Kasumi-1 (cell line): ENCODE measurements at places on chromosomes 1 and 21.
A peak's percentile ranks its signal among the peaks of the same experiment; 100 is the strongest.

- DNase-seq, result no peak
These were observed 2.5 kb upstream of the ZBTB8A start for GRCh38 chr1:32536764-32537163.

- no peak for DNase-seq
These were observed 14.0 kb downstream of the DEGS1 start for GRCh38 chr1:224196813-224197600.

DNA sequence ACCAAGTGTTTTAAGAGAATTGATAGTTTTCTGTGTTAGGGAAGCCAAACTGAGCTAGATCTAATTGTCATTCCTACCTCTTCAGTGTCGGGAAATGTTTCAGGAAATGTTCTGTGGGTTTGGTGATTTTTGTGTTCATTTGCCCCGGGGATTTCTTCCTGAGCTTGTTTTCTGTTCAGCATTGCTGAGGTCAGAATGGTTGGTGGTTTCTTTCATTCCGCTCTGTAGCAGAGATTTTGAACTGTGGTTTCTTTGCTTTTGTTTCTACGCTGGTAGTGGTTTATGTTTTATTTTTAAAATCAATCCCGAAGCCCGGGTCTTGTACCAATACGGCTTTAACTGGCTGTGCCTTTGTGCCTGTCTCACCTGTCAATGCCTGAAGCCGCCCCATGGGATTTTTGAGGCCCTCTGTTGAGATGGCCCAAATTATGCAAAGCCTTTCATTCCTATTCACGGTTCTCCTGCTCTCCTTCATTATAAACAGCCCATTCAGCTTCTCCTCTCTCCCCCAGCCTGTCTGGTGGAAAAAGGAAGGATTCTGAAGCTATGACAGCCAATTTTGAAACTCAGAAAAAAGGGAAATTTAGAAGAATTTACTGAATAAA lies 417.2 kb upstream of the KAZN start:
- DNase-seq, result no peak

GRCh38 chr1:27589841-27590426 lies 14.0 kb downstream of the AHDC1 start:
- DNase-seq, result no peak

DNA sequence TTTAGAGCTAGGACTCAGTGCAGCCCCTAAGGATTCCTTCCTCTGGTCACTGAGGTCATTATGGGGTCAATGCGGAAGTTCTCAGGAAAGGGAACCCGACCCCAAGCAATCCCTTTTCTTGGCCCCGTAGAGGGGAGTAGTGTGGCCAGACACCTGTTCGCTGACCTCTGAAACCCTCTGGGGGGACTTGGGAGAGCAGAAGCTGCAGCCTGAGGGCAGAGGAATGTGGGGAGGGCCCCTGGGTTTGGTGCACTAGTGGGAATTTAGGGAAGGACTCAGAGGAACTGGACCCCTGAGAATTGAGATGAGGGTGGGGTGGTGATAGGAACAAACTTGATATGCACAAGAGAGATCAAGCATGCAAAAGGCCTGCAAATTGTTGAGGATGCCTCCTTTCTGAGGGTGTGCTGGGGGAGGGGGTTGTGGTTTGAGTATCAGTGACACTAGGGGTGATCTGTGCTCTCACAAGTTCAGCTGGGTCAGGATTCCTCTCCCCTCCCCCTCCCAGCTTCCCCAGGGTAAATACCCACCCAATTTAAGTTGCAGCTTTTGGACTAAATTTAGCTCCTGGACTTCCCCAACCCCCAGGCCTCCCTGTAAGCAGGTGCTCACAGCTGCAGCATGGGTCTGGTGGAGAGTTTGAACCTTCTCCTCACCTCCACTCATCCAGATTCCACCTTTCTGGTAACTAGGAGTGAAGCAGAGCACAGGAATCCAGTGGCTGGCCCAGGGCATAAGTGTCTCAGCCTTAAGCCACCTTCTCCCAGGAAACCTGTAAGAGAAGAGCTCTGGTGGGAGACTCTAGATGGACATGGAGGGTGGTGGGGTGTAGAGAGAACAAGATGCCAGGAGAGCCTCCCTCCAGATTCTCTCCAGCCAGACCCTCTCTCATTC lies 13.5 kb downstream of the ADAMTSL4 start:
- DNase-seq, result no peak

DNA sequence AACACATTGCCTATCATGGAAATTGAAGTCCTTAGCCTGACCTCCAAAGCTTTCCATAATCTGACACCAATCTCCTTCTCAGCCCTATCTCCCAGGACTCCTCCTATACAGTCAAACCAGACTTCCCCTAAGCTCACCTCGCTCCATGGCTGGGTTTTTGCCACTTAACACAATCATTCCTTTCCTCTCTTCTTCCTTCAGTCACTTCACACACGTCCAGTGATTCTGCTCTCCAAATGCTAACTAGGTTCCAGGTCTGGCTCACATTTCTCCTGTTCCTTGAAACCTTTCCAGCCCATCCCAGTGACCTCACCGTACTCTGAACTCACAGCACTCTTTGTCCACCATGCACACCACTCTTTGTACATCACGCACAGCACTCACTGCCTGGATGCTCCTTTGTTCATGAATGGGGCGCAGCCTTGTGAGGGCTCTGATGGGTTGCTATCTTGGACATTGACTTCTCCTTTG lies 98.4 kb downstream of the GLUL start:
- DNase-seq, result no peak

- no peak for DNase-seq
These were observed 60.0 kb upstream of the KCTD3 start for GRCh38 chr1:215507119-215507518.

DNA sequence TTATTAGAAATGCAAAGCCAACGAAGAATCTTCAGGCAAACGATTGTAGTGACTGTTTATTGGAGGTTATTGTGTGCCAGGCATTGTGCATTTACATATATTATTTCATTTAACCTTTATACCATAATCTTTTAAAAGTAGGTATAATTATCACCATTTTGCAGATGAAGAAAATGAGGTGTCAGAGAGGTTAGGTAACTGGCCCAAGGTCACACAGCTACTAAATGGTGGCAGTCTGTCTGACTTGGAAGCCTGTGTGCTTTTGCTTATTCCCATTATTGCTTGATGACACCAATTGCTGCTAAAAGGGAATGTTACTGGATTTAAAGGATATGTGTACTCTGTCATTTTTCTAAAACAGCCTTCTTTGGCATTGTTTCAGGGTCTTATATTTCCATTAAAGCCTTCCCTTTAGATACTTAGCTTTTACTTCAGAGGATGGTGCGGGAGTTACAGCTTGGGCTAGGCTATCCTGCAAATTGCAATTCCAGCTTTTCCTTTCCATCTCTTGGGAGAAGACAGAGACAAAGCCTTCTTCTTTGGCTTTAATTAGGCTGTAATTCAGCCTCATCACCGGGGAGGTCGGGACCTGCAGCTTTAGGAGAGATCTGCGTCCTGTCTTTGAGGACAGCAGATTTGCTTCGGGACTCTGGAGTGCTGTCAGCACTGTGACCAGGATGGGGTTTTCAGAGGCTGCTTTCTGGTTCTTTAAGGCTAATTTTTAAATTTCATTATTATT lies 37.4 kb upstream of the ERRFI1 start:
- no peak for DNase-seq

DNA sequence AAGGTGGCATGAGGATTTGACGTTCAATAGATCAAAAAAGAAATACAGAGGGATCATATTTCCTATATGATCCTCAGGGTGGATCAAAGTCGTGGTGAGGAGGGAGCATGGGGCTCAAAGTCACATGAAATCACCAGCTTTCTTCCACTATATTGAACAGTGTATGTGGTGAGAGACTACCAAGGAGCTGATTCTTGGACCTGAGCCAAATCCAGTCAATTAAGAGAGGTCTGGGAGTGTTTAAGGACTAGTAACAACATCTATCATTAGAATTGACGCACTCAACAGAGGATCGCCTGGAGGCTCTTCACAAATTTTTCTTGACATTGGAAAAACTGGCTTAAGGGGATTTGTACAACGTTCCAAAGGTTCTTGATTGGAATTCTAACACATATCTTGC lies 267.7 kb upstream of the PROX1 start:
- DNase-seq, result no peak

GRCh38 chr1:225770561-225771248 lies 6.9 kb upstream of the SRP9 start:
- DNase-seq, result no peak

- no peak for DNase-seq
These were observed 29.7 kb downstream of the MRPL39 start for GRCh38 chr21:25577424-25578055.

GRCh38 chr21:26095131-26095530 lies 75.4 kb downstream of the APP start:
- no peak for DNase-seq

GRCh38 chr21:37463083-37463801 lies 96.7 kb downstream of the DYRK1A start:
- peak; percentile 43 for DNase-seq

- no peak for DNase-seq
These were observed 12.8 kb upstream of the ZSCAN20 start for GRCh38 chr1:33459691-33460090.

DNA sequence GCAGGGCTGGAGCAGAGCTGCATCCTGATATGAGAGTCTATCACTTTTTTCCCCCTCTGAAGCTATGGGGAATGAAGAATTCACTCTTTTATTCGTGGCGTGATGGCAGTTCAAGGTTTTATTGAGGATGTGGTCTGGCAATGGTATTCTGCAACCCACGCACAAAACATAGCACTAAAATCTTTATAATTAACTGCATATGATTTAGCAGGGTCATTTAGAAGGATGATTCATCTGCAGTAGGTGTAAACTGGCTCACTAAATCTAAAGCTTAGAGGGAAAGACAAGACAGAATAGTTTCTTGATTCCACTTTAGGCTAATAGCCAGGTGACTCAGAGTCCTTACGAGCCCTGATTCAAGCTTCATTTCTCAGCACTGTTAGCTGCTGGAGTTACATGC lies 25.0 kb upstream of the CHRM3 start:
- no peak for DNase-seq

DNA sequence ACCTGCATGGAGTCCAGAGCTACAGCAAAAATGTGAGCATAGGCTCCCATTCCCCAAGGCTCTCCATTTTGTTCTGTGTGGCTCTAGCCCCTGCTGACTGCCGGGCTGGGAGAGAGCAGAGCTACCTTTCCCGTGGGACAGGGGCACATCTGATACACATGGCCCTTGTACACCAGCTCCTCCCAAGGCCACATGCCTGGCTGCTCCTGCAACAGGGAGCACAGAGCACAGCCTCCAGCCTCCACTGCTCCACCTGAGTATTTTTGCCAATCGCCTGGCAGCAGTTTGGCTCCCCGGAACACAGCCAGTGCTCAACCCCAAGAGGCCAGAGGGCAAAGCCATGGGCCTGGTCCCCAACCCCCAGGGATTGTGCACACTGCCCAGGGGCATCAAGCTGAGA lies 146.5 kb downstream of the CHD1L start:
- DNase-seq, result no peak

DNA sequence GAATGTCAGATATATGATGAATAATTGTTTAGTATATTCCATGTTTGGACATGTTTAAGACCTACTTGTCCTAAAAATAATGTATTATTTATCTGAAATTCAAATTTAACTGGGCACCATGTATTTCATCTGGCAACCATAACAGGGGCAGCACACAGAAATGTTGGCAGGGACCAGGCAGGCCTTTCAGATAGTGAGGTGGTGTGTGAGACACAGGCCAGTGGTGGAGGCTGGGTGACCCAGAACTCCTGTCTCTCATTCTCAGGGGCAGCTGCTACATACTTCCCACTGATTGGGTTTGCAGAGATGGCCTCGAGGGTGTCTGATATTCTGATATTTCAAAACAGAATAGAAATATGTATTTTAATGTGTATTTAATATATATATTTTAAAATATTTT lies 1.3 kb upstream of the FASLG start:
- DNase-seq, result no peak

- DNase-seq, result peak; percentile 83
These were observed 19.5 kb upstream of the MFN2 start for GRCh38 chr1:11960715-11961114.

GRCh38 chr1:213623064-213623581 lies 364.6 kb upstream of the PROX1 start:
- no peak for DNase-seq

- no peak for DNase-seq
These were observed 41.0 kb downstream of the SDC3 start for GRCh38 chr1:30867537-30867936.
